NCI-H460 (cell line): ENCODE measurements at places on chromosomes 4 and X. TPM values are rescaled to one million over a fixed set of nuclear protein-coding genes. Genes with fewer than 3 reads are reported as not detected.

AFF2 gene
- not detected in 2 replicates for total RNA-seq

NDST4 gene
- 0.06 and 0.07 TPM in 2 replicates for total RNA-seq

CD40LG gene
- total RNA-seq: not detected in 2 replicates

CXXC4 gene
- total RNA-seq: 0.03 and 0.22 TPM in 2 replicates

PDE5A gene
- total RNA-seq: 0.17 and 0.59 TPM in 2 replicates

VCX gene
- not detected in 2 replicates for total RNA-seq

CXorf49 gene
- not detected in 2 replicates for total RNA-seq

RPS6KA6 gene
- total RNA-seq: 3.3 and 4.0 TPM in 2 replicates

PNMA6A gene
- total RNA-seq: 1.7 and 2.9 TPM in 2 replicates

BGN gene
- 2.0 and 2.3 TPM in 2 replicates for total RNA-seq

RENBP gene
- total RNA-seq: 0.66 and 0.87 TPM in 2 replicates

RAP1GDS1 gene
- total RNA-seq: 31.2 and 37.2 TPM in 2 replicates

SAGE1 gene
- not detected in 2 replicates for total RNA-seq

SLC49A3 gene
- total RNA-seq: not detected in 2 replicates

PPARGC1A gene
- total RNA-seq: 1.5 and 2.0 TPM in 2 replicates

TDO2 gene
- 11.4 and 17.6 TPM in 2 replicates for total RNA-seq

L1CAM gene
- 27.2 and 29.9 TPM in 2 replicates for total RNA-seq

GYPB gene
- not detected in 2 replicates for total RNA-seq

MAGEA11 gene
- 0.10 TPM in 1 of 2 replicates, not detected in the other for total RNA-seq

TMSB15B gene
- total RNA-seq: 4.8 and 7.4 TPM in 2 replicates

ARHGAP6 gene
- total RNA-seq: 0.07 TPM in 1 of 2 replicates, not detected in the other

CT45A3 gene
- total RNA-seq: not detected in 2 replicates

NWD2 gene
- total RNA-seq: not detected in 2 replicates

MXRA5 gene
- not detected in 2 replicates for total RNA-seq

SLIT2 gene
- total RNA-seq: not detected in 2 replicates

TCEAL5 gene
- total RNA-seq: not detected in 2 replicates

CENPVL2 gene
- not detected in 2 replicates for total RNA-seq

SPANXA1 gene
- total RNA-seq: not detected in 2 replicates

EPHA5 gene
- 21.5 and 21.7 TPM in 2 replicates for total RNA-seq

RBM46 gene
- not detected in 2 replicates for total RNA-seq

RAI2 gene
- not detected in 2 replicates for total RNA-seq

DMP1 gene
- 0.02 TPM in 1 of 2 replicates, not detected in the other for total RNA-seq

PDCL2 gene
- not detected in 2 replicates for total RNA-seq

TBC1D8B gene
- total RNA-seq: 3.0 and 3.6 TPM in 2 replicates

PF4V1 gene
- 0.27 TPM in 1 of 2 replicates, not detected in the other for total RNA-seq

FRAS1 gene
- total RNA-seq: 1.7 and 2.2 TPM in 2 replicates
